ENCODE measurements at places on chromosomes 5 and 9.

GRCh38 chr5:6436715-6437331 is 11.8 kb upstream of the UBE2QL1 start:
- no peak for DNase-seq

DNA sequence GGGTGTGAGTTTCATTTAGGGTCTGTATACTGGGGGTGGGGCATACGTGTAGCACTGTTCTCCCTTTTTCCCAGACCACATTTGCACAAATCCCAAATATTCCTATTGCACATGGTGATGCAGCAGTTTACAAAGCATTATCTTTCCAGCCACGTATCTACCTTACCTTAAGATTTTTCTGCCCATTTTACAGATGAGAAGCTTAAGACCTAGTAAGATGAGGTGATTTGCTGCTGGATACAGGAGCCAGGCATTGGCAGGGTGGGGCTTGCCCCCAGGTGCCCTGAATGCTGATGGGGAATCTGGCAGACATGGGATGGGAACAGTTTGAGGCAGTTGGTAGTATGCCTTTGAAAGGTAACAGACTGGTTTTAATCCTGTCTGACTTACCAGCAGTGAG is 12.5 kb downstream of the LHX2 start:
- no peak for DNase-seq

DNA sequence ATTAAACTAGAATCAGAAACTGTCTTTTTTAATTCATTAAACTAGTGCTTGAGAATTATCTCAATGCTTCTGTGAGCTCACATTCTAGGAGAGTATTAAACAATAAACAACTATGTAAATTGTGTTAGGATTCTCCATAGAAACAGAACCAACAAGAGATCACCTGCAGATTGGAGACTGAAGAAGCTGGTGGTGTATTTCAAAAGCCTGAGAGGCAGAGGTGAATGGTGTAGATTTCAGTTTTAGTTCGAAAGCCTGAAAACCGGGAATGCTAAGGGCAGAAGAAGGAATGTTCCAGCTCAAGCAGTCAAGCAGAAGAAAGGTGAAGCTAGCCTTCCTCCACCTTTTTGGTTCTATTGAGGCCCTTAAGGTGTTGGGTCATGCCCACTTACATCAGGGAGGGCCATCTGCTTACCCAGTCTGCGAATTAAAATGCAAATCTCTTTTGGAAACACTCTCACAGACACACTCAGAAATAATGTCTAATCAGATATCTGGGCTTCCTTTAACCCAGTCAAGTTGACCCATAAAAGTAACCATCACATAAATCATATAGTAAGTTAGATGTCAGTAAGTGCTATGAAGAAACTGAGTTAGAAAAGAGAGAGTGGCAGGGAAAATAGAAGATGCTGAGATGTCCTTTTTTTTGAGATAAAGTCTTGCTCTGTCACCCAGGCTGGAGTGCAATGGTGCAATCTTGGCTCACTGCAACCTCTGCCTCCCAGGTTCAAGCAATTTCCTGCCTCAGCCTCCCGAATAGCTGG is 291.5 kb downstream of the ARRDC3 start:
- DNase-seq, result no peak

DNA sequence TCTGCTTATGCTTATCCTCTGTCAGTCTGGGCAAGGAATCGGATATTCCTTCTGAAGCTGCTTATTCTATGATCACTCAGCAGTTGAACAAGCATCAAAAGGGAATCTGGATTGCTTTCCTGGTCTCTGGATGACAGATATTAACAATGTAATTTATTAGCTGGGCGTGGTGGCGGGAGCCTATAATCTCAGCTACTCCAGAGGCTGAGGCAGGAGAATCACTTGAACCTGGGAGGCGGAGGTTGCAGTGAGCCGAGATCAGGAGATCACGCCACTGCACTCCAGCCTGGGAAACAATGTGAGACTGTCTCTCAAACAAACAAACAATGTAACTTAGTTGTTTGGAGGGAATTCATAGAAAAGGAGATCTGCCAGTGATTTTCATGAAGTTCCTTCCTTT is 45.4 kb downstream of the DMRT1 start:
- DNase-seq, result no peak

DNA sequence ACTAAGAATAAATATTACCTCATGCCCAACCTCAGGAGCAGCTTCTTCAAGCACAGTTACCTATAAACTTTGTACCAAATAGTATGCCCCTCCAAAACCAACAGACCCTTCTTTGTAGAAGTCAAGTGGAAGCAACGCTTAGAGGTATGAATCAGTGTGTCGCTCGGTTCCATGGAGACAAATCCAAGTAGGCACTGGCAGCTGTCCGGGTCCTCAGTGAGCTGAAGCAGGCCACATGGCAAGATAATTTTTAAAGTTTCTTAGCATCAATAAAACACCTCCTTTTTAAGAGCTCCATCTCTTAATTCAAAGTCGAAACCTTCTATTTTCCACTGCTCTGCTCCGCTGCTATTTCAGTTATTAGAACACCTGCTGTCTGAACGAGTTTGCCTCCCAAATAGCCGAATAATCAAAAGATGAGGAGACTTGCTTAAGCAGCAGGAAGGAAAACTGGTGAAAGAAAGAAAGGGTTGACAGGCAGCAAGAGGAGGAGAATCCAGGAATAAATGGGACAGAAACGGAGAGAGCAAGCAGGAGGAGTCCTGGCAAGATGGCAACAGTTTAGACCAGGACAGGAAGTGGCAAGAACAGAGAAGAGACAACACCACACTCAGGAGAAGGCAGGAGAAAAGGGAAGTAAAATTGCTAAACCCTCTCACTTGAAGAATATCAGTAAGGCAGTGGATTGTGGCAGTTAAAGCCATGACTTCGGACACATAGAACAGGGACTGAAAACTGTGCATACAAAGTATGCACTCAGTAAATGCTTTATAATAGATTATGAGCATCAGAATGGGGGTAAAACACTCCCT is 65.0 kb downstream of the PPP2R2B start:
- no peak for DNase-seq

DNA sequence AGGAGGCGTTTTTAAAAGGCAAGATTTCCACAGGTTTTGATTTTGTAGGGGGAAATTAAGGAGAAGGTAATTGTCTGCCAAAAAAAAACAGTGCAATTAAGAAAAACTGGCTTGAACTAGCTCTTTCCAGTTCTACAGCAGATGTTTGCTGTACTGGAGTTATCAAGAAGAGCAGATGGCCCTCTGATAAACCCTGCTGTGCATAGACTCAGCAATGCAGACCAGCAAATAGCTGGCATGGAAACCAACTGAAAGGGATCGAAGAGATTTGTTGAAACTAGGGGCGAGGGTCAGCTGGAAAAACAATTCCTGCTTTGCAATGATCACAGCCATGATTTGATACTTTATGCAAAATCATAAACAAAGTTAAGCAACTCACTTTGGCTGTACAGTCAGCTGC is 17.8 kb upstream of the BHMT start:
- no peak for DNase-seq

- DNase-seq, result no peak
These were observed 117.5 kb upstream of the BOD1 start for GRCh38 chr5:173733831-173734501.

DNA sequence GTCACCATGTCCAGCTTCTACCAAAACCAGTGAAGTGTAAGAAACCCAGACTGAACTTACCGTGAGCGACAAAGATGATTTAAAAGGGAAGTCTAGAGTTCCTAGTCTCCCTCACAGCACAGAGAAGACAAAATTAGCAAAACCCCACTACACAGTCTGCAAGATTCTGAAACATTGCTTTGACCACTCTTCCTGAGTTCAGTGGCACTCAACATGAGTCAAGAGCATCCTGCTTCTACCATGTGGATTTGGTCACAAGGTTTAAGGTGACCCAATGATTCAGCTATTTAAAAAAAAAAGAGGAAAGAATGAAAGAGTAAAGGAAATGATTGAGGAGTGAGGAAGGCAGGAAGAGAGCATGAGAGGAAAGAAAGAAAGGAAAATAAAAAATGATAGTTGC is 19.8 kb downstream of the IL7R start:
- DNase-seq, result no peak

GRCh38 chr5:141513627-141514329 is 24.9 kb downstream of the PCDHGC5 start:
- DNase-seq, result peak; percentile 69

GRCh38 chr5:133930061-133930812 is 38.2 kb downstream of the C5orf15 start:
- peak; percentile 62 for DNase-seq

DNA sequence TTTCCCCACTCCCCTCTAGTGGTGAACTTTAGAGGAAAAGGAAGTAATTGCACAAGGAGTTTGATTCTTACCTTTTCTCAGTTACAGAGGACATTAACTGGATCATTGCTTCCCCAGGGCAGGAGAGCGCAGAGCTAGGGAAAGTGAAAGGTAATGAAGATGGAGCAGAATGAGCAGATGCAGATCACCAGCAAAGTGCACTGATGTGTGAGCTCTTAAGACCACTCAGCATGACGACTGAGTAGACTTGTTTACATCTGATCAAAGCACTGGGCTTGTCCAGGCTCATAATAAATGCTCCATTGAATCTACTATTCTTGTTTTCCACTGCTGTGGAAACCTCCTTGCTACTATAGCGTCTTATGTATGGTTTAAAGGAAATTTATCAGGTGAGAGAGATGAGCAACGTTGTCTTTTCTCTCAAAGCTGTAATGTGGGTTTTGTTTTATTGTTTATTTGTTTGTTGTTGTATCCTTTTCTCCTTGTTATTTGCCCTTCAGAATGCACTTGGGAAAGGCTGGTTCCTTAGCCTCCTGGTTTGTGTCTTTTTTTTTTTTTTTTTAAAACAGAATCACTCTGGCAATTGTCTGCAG is 25.3 kb downstream of the SLC22A5 start:
- DNase-seq, result no peak

DNA sequence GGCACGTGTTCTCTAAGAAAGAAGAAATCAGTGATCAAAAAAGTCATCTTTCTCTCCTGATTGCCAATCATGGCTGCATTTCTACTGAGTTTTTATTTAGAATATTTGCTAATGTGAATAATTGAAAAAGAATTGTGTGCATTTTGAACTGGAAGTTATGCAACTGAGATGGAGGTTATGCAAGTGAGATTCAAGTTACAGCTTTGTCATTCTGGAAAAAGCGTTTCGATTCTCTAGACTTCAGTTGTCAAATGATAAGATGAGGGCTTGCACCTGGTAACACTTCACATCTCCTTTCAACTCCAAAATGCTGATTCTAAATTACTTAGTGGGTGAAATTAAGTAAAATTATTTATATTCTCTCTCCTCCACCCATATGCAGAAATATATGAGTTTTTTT is 36.4 kb downstream of the C6 start:
- DNase-seq, result no peak

DNA sequence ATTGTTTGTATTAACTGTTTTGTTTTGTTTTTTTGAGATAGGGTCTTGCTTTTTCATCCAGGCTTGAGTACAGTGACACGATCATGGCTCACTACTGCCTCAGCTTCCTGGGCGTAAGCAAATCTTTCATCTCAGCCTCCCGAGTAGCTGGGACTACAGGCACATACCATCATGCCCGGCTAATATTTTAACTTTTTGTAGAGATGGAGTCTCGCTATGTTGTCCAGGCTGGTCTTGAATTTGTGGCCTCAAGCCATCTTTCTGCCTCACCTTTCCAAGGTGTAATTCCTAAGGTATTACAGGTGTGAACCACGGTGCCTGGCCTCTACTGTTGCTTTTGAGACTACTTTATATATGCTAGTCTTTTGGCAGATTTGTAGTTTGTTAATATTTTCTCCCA is 8.4 kb downstream of the RCL1 start:
- DNase-seq, result no peak

GRCh38 chr5:5665225-5666075 is 243.0 kb downstream of the ICE1 start:
- no peak for DNase-seq

GRCh38 chr9:87746186-87746585 is 20.3 kb downstream of the CTSL start:
- DNase-seq, result no peak

DNA sequence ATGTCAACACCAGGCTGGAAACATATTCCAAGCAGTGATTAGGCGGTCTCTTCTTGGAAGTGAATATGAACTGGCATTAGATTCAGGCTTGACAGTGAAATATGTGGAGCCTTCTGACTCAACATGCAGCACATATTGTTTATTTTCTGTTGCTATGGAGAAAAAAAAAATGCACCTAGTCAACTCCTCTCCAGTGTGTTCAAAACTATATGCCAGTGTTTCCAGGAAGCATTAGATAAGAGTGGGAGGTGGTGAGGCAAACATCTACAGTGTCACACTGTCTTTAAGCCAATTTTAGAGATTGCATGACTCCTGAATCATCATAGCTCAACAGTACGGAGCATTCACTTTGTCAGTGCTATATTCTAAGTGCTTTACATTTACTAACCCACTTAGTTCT is 117.9 kb downstream of the HCN1 start:
- DNase-seq, result no peak

DNA sequence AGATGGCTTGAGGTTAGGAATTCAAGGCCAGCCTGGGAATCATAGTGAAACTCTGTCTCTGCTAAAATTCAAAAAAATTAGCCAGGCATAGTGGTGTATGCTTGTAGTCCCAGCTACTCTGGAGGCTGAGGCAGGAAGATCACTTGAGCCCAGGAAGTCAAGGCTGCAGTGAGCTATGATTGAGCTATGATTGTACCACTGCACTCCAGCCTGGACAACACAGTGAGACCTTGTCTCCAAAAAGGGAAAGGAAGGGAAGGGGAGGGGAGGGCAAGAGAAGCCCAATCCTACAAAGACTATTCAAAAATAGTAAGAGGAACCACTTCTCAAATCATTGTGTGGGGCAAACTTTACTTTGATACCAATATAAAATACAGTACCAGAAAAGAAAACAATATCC is 11.2 kb downstream of the SEMA4D start:
- DNase-seq, result no peak

DNA sequence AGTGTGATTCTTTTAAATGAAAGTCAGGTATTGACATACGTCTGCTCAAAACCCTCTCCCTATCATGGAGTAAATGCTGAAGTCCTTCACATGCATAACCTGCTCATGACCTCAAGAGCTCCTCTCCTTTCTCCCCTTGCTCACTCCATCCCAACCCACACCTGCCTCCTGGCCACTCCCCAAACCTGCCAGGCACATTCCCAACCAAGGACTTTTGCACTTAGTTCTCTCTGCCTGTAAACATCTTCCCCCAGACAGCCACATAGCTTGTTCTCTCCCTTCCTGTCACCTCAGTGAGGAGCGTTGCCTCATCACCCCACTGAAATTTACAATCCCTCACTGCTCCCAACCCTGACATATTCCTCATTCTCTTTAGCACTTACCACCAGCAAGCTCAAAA is 8.7 kb downstream of the SETD9 start:
- no peak for DNase-seq

DNA sequence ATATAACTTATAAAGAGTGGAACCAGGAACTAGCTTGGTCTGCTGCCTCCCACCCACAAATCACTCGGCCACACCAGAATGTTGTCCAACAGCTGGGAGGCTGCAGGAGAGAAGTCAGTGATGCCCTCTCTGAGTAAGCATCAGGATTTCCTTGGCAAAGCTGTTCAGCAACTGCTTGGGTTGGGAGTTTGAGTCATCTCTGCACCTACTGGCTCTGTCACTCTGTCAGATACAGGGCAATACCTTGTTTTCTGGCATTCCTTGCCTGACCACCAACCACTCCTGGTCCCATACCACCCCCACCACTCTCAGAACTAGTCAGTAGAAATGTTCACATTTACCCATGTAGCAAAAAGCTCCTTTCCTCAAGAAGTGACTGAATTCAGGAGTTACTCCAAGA is 36.8 kb upstream of the GCNT4 start:
- no peak for DNase-seq

GRCh38 chr5:82884821-82885471 is 192.2 kb downstream of the TMEM167A start:
- no peak for DNase-seq

GRCh38 chr5:109865637-109866036 is 175.9 kb downstream of the MAN2A1 start:
- DNase-seq, result no peak
